ENCODE measurements at places on chromosomes 11 and 22. TPM values are rescaled to one million over a fixed set of nuclear protein-coding genes. Genes with fewer than 3 reads are reported as not detected.

GAB4 gene
- total RNA-seq, result not detected

POU2AF3 gene
- 3.0 TPM for total RNA-seq

DNA sequence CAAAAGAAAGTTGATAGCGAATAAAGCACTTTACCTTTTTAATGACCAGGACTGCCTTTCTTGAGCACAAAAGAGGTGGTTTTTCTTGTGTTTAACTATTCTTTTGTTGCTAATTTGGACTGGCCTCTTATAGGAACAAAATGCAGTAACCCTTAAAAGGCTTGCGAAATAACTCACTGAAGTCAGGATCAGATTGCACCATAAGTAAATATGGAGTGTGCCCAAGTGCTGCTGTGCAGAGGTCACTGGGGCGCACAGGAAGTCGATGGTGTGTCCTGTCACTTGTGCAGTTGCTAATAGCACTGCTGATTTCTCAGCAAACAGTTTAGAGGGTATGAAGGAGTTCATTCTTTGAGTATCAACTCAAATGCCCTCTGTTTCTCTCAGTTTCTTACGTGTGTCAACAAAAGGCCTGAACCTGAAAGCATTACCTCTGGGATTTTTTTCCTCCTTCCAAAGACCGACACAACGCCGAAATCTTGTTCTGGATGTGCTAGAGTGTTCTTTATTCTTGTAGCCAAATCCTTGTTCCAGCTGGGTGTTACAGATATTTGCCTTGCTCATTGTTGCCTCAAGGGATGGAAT, 71.3 kb downstream of the ATXN10 start:
- DNase-seq, result peak; percentile 93

GRCh38 chr11:21811572-21811971, 381.3 kb upstream of the ANO5 start:
- no peak for DNase-seq

Measured in PC-9 (cell line).